ENCODE measurements at places on chromosomes 3 and 15.

- DNase-seq = no peak
Measured at GRCh38 chr15:28182216-28182615, 83.1 kb upstream of the OCA2 start.

GRCh38 chr3:111134302-111134701 is 62.7 kb downstream of the NECTIN3 start:
- no peak for DNase-seq

DNA sequence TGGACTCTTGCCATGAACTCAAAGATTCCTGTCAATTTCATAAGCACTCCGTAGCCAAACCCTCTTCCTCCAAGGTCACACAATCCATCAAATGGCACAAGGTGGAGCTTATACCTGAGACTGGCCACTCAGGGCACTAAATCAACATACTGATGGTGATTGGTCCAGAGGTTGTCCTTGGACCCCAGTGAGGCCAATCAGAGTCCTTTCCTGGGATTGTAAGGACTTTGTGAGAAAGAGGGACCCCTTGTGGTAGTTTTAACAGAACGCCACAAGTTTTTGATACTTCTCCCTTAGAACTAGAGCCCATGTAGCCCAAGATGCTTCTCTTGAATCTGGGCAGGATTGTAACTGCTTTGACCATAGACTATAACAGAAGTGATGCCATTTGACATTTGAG is 44.4 kb upstream of the LARS2 start:
- no peak for DNase-seq

- peak; percentile 2 for DNase-seq
Measured at GRCh38 chr3:48405971-48406370, 23.9 kb downstream of the PLXNB1 start.

GRCh38 chr3:12741209-12741608 is 17.9 kb downstream of the TMEM40 start:
- no peak for DNase-seq

GRCh38 chr15:49926740-49927139 is 192.3 kb downstream of the ATP8B4 start:
- DNase-seq = no peak

DNA sequence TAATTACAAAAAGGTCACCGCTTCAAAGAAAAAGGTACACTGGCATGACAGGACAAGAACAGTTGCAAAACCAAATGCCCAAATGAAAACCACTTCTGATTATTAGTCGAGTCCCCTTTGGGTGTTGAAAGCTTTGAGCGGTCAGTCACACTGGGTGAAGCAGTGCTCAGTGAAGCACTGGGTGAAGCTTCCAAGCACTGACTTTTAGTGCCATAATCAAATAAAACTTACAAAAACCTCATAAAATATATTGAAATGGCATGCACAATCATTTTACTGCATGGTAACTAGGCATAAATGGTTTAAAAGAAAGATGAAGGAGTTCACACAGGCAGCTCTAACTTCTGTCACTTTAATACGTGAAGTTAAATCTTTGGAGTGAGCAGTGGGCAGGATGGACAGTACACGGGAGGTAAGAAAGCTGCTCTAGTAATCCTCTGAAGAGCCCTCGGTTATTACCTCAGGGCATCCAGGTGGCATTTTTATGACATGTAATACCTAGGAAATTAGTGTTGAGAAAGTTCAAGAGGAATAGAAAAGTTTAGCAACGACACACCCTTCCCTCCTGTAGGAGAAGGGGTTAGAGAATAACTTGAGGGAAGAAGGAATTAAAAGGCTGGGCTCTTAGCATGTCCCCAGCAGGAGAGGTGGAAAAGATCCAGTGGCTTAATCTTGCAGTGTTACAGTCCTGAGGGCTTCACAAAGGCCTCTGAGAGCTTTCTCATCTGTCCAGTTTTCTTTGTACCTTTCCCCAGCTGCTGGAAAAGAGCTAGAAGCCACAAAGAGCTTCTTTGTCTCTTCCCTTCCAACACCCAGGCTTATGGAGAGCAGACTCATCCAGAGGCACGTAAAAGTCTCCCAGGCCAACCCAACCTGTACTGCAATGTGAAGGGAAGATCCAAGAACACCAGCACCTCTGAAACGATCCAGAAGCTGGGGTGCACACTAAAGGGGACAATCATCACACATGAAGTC is 64.9 kb upstream of the MYO5C start:
- DNase-seq = no peak

- DNase-seq = no peak
Measured at GRCh38 chr3:45931496-45931895, 11.8 kb upstream of the CXCR6 start.

GRCh38 chr3:113242096-113242581 is 30.8 kb downstream of the BOC start:
- no peak for DNase-seq

- no peak for DNase-seq
Measured at GRCh38 chr15:58201516-58201915, 63.3 kb downstream of the AQP9 start.

DNA sequence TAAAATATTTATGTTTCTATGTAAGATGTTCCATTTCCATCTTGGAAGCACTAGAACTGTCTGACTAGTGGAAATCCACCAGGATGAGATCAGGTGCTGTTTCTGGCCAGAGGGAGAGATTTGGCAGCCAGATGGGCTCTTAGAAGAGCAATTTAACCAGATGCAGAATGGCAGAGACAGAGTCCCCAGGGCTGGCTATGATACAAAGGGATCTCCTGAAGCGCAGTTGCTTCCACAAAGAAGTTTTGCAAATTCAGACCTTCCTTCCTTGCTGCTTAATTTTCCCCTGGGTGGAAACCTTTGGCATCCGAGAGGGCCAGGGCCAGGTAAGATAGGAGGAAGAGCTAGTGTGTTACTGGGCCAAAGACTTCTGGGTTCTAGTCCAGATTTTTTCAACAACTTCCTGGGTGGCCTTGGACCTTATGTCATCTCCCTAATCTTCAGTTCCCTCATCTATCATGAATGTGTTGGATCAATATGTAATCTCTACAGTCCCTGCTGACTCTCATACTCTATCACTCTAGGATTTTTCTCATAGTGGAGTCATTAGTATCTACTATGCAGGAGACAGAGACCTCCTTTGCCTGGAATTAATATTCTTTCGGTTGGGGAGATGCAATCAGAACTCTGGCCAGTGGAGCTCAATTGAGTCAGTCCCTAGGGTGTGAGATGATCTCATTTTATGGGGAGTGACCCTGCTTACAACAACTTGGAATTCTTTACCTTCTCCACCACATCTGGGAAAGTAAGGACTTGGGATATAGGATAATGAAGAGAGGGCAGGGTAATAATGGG is 41.1 kb upstream of the NDUFB4 start:
- no peak for DNase-seq
